T-helper 9 cell (primary cell): ENCODE measurements at places on chromosomes 1 and 21.

DNA sequence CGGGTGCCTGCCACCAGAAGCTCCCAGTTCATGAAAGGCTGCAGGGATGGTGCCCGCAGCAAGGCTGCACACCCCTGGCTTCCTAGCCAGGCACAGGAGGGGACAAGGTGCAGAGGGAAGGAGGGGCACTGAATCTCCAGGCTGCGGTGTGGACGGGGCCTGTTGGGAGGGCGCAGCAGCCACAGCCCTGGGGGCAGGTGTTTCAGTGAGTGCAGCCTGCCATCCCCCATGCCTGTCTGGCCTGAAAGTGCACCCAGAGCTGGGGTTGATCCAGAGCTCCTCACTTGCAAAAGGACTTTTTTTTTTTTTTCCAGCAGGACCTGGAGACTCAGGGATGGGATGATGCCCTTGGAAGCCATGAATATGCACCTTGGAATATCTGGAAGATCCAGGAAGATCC lies 153.7 kb upstream of the C1orf174 start:
- DNase-seq: no peak

GRCh38 chr1:193229136-193229535 lies 42.7 kb upstream of the B3GALT2 start:
- no peak for DNase-seq

- DNase-seq: no peak
Measured at GRCh38 chr1:195981448-195982139, 626.6 kb downstream of the KCNT2 start.

GRCh38 chr1:65059930-65060538 lies 88.0 kb upstream of the AK4 start:
- no peak for DNase-seq

DNA sequence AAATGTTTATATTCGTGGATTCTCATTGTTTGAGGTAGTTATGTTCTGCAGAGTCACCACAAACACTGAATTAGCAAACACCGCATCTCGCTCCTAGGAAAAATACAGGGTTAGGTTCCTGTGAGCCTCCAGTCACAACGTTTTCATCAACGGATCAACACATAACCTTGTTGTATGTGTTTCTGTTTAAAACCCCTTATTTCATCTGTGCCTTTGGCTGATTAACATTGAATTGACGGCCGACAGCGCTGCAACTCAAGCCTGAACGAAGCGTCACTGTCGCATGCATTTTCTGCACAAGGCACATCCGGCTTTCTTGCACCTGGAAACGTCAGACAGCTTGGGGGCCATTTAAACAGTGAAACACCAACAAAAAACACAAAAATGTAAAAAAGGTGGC lies 8.4 kb downstream of the SLC45A1 start:
- DNase-seq: no peak

- DNase-seq: no peak
Measured at GRCh38 chr1:148263906-148264255, 111.8 kb upstream of the NBPF11 start.

DNA sequence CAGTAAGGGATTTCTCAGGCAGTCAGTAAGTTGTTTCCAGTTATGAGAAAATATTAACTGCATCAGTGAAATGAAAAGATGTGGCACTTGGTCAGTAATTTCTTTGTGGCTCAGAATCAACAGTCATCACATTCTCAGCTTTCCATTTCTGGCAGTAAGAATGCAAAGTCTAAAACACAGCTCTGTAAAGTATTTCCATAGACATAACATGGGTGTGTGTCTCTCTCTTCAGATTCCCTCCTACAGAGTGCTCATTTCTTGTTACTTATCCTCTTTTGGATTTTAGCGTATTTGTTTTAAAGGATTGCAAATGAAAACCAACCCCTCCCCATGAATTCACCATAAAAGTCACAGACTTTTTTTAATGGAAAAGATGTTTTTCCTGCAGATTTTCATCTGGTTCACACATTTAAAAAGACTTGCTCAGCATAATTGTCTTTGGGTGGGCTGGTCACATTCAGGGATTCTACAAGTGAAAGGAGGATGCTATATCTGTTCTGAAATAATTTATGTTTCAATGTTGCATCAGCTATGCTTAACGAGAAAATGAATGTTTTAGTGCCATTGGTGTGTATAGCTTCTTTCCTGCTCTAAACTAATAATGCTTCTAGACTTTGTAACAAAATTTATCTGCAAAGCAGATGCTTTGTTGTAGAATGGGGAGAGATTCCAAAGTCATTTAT lies 34.6 kb upstream of the CD55 start:
- no peak for DNase-seq

GRCh38 chr1:16324456-16324890 lies 27.8 kb downstream of the FBXO42 start:
- no peak for DNase-seq

- DNase-seq: no peak
Measured at GRCh38 chr1:97833881-97834280, 87.0 kb downstream of the DPYD start.

GRCh38 chr1:17620448-17620847 lies 81.0 kb downstream of the ARHGEF10L start:
- no peak for DNase-seq

DNA sequence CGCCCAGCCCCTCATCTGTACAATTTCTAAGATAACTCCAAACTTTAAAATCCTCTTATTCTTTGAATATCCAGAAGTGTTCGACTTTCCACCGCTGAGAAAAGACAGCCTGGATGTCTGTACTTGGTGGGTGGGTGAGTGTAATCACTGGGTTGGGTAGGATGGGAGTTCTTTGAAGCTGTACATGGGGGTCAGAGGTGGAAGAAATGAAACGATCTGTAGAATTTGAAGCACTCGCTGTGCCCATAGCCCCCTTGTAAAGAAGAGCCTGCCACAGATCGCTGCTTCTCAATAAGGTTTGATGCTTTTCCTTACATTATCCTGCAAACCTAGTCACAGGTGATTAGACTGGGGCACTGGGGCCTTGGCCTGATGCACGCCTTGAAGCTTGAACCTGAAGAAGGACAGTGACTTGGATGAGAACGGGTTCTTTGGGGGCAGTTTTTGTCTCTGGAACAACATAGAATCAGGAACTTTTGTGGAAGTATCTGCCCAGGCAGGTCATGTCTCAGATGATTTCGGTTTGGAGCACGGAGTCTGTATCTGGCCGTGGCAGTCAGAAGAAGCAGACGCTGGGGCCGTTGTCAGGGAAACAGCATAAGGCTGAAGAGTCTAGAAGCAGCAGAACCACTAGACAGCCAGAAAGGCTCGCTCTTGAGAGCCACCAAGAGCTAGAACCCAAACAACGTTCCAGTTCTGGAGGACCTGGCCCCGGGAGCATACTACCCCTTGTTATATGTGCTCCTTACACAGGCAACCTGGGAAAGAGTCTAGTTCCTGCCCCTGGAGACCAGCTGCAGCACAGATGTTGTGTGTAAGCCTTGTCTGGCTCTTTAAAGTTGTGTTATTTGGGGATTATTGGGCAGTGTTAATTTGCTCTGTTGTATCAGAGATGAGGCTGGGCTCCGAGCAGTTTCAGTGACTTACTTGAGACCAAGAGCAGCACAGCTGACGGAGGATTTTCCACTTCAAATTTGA lies 45.1 kb upstream of the SCCPDH start:
- DNase-seq: no peak

GRCh38 chr1:193538680-193539079 lies 352.3 kb upstream of the B3GALT2 start:
- DNase-seq: no peak

DNA sequence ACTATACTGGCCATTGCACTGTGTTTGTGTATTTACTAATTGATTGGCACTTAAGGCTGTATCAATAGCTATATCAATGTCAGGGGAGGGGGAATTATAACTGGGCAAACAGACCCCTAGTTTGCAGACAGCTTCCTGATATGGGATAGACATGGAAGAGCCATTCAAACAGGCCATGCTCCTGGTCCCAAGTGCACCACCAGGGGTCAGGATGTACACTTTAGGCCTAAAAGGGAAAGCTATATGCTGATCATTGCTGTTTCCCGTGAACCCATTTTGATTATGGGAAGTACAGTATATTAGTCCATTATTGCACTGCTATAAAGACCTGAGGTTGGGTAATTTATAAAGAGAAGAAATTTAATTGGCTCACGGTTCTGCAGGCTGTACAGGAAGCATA lies 124.9 kb upstream of the BACE2 start:
- no peak for DNase-seq

- no peak for DNase-seq
Measured at GRCh38 chr1:82775406-82776000, 974.8 kb downstream of the ADGRL2 start.

- no peak for DNase-seq
Measured at GRCh38 chr1:99621340-99621901, 24.5 kb upstream of the PALMD start.

DNA sequence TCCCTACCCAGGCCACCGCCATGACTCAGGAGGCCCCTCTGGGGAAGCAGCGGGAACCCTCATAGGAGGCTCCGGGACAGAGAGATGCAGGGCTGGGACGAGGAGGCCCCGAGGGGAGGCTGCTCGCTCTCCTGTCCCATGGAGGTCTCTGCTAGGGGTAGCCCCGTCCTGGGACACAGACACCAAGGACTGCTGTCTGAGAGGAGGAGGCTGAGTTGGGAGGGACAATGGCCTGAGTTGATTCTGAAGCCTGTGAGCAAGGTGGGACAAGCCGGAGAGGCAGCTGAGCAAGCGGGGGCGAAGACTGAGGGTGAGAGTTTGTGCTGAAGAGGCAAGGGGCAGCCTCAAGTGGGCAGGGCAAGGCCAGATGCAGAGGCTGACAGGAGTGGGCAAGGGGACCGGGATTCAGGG lies 17.4 kb downstream of the SLC27A3 start:
- DNase-seq: no peak

DNA sequence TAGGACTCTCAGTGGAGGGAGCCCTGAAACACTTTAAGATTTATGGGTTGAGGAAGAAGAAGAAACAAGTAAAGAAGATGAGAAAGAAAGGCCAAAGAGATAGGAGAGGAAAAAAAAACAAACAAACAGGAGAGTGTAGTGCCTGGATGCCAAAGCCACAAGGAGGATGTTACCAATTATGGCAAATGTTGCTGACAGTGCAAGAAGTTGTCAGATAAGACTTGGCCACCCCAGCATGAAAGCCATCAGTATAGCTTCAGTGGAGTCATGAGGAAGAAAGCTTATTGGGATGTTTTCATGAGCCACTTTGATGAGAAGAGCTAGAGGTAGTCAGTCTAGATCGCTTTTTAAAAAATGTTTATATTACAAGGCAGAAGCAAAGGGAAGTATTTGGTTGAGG lies 380.2 kb upstream of the ADGRL4 start:
- DNase-seq: no peak

DNA sequence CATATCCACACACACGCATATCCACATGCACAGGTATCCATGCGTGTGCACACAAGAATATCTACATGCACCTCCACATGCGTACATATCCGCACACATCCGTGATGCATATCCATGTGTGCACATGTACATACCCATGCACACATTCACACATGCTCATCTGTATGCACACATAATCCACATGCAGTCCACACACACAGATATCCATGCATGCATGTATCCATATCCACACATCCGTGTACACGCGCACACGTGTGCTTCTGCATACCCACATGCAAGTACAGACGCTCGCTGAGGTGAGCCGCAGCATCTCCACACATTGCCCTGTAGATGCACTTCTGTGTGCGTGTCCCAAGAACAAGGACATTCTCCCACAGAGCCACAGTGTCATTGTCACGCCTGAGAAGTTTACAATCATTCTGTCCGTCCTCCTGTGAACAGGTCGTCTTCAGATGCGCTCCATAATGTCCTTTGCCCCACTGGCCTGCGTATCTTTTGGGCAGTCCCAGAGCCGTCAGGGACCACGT lies 43.4 kb downstream of the COL18A1 start:
- no peak for DNase-seq
